Gastroesophageal sphincter (tissue), 4 donors: ENCODE measurements at places on chromosomes 1 and 21.
A peak's percentile ranks its signal among the peaks of the same experiment; 100 is the strongest.

GRCh38 chr1:199292896-199293295, 654.1 kb downstream of the PTPRC start:
- no peak for ATAC-seq

DNA sequence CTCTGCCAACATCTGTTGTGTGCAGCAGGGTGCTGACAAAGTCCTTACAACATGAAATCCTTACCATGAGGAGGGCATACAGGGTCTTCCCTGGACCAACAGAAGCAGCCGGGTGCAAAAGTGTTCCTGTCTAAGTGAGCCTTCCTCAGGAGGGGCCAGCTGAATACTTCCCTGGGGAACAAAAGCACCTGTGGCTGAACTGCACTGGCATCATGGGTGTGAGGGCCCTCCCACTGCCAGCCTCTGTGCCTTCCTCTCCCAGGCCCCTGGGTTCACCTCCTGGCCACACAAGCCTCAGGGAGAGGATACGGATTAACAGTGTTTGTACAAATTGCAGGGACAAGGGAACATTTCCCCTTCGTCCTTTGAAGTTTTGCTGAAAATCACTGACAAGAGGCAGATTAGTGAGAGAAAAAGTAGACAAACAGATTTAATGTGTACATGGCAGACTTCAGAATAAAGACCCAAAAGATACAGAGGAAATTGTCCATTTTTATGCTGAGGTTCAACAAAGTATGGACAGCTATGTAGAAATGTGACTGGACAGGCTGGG, 91.0 kb upstream of the PPM1J start:
- no peak for ATAC-seq

DNA sequence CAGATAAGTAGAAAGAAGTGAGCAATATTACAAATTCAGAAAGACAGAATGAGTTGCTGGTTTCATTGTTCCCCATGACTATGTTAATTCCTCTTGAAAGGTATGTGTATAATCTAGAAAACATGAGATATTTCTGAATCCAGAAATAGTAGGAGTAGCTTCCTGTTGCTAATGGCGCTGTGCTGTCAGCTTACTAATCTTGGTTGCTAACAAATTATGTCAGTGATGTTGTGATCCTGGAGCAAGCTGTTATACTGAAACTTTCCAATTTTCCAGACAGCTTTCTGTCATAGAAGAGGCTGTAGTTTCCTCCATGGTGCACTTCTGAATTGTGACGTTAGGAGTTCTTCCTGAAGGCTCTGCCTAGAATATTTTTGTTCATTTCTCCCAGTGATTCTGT, 372.3 kb downstream of the USP25 start:
- ATAC-seq, result no peak

GRCh38 chr1:42961312-42962091, 2.8 kb upstream of the SLC2A1 start:
- no peak for ATAC-seq

- no peak for ATAC-seq
Measured at GRCh38 chr21:43916076-43916475, 51.1 kb downstream of the AGPAT3 start.

GRCh38 chr1:111620441-111620971, 917 bp downstream of the RAP1A start:
- no peak for ATAC-seq

DNA sequence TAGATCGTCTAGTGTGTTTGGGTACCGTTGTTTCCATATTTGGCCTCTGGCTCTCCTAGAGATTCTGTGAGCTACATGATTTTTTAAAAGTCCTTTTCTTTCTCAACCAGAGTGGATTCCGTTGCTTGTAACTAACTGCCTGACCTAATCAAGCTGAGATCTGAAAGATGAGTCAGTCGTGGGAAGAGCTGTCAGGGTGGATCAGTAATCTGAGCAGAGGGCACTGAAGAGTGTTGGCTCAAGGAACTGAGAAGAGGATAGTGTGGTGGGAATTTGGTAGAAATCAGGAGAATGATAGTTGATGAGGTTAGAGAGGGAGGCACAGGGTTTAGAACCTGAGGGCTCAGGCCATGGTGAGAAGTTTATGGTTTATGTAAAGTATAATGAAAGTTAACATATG, 52.2 kb downstream of the TRAF5 start:
- ATAC-seq, result no peak

DNA sequence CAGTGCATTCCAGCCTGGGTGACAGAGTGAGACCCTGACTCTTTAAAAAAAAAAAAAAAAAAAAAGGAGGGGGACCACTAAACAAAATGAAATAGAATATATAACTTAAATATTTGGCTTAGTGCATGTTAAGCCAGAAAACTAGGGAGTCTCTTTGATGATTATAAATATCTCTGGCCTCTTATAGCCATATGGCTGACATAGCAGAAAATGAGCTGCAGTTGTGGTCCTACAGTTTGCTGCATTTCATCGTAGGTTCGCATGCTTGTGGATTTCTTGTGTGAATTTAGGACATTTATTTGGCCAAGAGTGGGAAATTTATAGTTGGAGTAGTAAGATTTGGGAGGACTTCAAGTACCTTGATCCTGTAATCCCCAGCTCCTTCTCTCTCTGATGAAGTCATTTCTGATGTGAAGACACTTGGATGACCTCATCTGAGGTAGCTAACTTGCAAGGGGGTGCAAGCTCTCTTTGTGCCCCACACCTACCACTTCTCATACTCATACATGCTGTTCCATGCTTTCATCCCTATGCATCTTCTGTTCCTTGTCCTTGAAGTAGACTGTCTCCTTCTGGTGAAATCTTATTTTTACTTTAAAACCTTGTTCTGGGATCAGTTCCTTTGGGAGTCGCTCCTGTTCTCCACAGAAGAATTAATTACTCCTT, 6.4 kb upstream of the TIPRL start:
- no peak for ATAC-seq

- ATAC-seq, result peak; percentile 55
Measured at GRCh38 chr1:192477630-192478029, 97.9 kb upstream of the RGS1 start.
